ENCODE measurements at places on chromosomes 3 and 15.

GRCh38 chr3:186997061-186997460 lies 66.7 kb downstream of the ST6GAL1 start:
- no peak for DNase-seq

GRCh38 chr15:91555312-91555711 lies 298.2 kb upstream of the SLCO3A1 start:
- no peak for DNase-seq

- no peak for DNase-seq
Observed at GRCh38 chr3:41026394-41027177, 172.7 kb upstream of the CTNNB1 start.

GRCh38 chr3:123138839-123139444 lies 62.8 kb upstream of the SEC22A start:
- DNase-seq: no peak

DNA sequence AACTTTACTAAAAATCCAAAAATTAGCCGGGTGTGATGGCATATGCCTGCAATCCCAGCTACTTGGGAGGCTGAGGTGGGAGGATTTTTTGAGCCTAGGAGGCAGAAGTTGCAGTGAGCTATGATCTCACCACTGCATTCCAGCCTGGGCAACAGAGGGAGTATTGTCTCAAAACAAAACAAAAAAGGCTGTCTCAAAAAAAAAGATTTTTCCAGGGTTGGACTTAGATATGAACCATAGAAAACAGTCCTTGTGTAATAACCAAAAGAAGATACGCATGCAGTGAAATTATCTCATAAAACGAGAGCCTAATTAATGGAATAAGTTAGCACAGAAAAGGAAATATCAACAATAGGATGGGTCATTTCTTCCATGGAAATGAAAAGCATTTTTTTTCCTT lies 320.4 kb upstream of the RASGRP1 start:
- DNase-seq: no peak

- peak; percentile 28 for DNase-seq
Observed at GRCh38 chr3:32813180-32813579, 4.6 kb upstream of the TRIM71 start.

- DNase-seq: no peak
Observed at GRCh38 chr3:63126530-63126929, 151.6 kb upstream of the SYNPR start.

DNA sequence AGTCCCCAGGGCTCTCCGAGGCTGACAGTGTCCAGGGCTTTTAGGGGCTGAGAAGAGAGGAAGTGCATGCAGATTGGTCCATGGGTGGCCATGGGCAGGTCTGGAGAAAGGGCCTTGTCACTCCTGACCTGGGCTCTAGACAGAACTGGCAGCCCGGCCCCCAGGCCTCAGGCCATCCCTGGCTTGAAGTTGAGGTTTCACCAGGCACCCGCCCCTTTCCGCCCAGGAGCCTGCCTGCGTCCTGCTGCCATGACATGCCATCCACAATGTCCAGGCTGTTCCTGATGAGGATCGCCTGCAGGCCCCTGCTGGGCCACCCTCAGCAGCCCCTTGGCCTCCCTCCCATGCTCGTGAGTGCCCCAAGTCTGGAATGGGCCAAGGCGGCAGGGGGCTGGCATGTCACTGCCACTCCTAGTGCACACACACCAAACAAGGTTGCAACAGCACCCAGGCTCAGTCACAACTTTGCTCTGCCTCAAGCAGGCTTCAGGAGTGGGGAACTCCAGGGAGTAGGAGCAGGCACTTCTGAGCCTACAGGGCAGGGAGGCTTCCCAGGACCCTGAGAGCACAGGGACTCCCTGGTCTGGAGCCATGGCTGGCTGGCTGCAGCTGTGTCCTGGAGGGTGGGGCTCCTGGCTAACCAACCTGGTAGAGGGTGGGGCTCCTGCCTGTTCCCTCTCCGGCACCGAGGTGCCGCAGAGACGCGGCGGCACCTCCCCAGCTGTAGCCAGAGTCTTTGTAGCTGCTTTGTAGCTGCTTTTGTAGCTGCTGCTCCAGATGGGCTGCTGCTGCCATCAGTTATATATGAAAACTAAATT lies 1457.1 kb upstream of the GBE1 start:
- DNase-seq: no peak

DNA sequence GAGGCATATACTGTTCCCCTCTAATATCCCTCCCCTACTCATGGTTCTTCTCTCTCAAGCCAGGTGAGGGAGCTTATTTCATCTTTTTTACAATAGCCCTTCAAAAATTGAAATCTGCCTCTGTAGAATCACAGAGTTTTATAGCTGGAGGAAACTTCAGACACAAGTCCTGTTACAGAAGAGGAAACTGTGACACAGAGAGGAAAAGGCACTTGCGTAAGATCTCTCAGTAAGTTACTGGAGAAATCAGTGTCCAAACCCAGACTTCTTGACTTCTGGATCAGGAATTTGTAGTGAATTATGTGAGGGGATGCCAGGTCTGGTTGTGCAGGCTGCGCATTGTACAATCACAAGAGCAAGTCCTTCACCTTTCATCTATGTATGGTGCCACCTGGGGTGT lies 4.6 kb downstream of the FGD5 start:
- no peak for DNase-seq

GRCh38 chr15:80480909-80481308 lies 76.7 kb downstream of the ARNT2 start:
- no peak for DNase-seq

GRCh38 chr3:150790629-150791028 lies 27.7 kb upstream of the SIAH2 start:
- no peak for DNase-seq

GRCh38 chr3:42116466-42116865 lies 25.3 kb downstream of the TRAK1 start:
- no peak for DNase-seq

GRCh38 chr15:23566071-23566554 lies 639 bp downstream of the MKRN3 start:
- DNase-seq: no peak

GRCh38 chr15:73293773-73294172 lies 75.0 kb downstream of the HCN4 start:
- no peak for DNase-seq

DNA sequence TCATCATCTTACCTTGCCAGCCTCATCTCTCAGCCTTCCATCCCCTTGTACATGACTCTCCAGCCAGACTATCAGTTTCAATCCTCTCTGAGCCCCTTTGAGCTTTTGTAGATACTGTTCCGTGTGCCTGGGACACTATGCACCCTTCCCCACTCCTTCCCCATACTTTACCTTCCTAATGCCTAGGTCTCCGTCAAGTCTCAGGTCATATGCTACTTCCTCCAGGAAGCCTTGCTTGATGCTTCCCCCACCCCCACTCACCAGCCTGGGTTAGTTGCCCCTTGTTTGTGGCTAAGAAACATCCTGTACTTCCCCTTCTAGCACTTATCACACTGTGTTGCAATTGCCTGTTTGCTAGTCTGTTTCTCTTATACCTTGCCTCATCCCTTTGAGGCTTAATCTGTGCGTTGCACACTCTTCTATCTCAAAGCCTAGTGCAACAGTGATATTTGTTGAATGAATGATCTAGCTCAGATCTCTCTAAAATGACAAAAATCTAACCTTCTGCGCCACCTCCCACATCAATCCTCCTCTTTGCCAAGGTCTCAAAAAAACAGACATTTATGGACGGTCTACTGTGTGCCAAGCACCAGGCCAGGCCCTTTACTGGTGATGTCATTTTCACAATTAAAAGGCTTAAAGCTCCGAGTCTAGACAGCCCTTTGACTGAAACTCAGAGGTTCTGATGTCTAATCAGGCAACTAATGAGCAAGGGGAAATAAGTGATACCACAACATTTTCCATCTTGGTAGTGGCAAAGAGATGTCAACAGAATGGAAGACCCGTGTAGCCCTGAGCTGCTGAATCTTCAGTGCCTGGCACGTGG lies 6.5 kb upstream of the USP3 start:
- no peak for DNase-seq

- DNase-seq: no peak
Observed at GRCh38 chr3:127796831-127797150, 25.5 kb downstream of the MGLL start.

DNA sequence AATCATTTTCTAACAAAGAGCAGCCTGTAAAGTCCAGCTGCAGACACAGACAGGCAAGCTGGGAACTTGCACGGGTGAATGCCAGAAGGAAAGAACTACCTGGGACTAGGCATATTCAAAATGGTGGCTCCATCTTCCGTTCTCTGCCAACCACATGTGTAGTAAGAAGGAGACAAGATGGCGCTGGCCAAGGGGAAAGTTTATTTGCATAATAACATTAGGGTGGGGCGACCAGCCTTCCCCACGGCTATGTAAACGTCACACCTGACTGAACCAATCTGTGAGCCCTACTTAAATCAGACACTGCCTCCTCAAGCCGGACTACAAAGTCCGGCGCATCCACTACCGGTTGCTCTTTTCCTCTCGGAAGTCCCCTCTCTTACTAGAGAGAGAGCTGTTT lies 130.8 kb downstream of the SNRK start:
- DNase-seq: no peak

- no peak for DNase-seq
Observed at GRCh38 chr3:126440709-126440995, 35.0 kb downstream of the ZXDC start.

GRCh38 chr15:49718234-49718633 lies 97.4 kb downstream of the DTWD1 start:
- DNase-seq: no peak

GRCh38 chr3:33915796-33916546 lies 117.5 kb downstream of the PDCD6IP start:
- DNase-seq: peak; percentile 29

GRCh38 chr3:156455839-156456238 lies 99.1 kb downstream of the SSR3 start:
- no peak for DNase-seq
